ENCODE measurements at places on chromosomes 16 and 17.

GRCh38 chr17:34610039-34610438 is 30.7 kb downstream of the TMEM132E start:
- DNase-seq: no peak

DNA sequence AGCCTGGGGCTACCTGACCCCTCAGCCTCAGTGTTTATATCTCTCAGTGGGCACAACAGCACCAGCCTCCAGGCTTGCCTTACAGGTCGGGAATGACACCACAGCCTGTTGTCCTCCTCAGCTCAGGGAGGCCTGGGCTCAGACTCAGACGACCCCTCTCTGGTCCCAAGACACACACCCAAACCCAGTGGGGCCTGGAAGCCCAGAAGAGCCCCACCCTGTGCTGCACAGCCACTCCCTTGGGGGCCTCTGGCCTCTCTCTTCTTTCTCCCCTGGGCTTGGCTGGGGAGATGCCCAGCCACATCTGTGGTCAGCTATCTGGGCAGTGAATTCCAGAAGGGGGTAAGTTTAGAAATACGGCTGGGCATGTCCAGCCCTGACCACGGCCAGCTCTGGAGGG is 2.4 kb downstream of the NATD1 start:
- no peak for DNase-seq

GRCh38 chr17:44887971-44888954 is 11.0 kb downstream of the EFTUD2 start:
- no peak for DNase-seq

DNA sequence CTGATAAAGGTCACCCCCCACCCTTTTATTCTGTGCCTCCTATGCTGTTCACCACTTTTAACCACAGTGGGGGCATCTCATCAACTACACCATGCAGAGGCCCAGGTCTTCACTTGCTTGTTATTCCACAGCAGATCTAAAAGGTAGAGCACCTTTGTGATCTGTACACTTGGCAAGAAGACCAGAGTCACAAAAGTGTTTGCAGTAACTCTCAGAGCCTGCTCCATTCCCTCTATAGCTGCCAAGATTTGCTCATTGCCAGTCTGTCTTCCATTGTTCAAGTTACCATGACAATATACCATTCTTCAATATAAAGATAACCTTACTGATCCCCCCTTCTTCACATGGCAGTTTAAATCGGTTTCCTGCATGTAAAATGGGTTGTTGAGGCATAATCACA is 180.0 kb downstream of the TOX3 start:
- no peak for DNase-seq

DNA sequence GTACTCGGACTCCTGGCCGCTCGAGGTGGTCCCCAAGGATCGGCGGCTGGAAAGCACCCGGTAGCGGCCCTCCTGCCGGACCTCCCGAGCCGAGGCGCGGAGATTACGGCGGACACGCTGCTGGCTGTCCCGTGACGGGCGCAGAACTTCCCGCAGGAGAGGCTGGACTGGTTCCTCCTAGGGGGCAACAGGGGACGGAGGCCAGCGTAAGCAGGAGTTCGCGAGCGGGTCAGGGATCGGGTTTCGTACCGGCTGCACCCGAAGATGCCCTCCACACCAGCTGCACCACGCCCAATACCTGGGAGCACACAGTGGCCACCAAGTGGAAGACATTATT is 341 bp downstream of the SLC7A6OS start:
- no peak for DNase-seq

- no peak for DNase-seq
These were observed 11.8 kb downstream of the LASP1 start for GRCh38 chr17:38881600-38882191.

DNA sequence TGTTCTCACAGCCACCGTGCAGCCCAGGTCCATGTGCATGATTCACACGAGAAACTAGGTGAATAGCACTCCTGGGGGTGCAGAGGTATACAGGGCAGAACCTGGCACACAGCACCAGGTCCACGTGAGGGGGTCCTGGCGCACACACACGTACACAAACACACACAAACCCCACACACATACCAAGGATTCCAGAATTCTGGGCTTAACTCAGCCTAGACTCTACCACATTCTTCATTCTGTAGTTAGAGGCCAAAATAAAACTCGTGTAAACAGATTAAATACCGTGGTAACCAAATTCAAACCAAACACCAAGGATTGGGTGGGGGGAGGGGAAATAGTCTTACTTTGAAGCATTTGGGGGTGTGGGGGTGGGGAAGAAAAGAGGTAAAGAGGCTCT is 58.5 kb downstream of the XYLT1 start:
- DNase-seq: no peak

GRCh38 chr17:78294776-78295175 is 63.3 kb downstream of the TMEM235 start:
- DNase-seq: no peak

DNA sequence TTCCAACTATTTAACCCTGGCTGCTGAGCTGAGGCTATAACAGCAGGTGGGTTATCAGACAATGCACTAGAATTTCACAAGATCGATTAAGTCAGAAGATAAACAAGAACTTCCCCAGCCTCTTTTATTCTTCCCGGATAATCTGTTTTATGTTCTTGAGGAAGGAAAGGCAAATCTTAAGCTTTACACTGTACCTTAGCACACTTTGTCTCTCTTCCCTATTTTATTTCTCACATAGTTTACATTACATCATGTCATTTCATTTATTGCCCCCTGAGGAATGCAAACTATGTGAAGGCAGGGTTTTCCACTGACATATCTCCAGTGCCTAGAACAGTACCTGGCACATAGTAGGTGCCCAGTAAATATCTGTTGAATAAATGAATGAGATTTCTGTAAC is 139.6 kb downstream of the SKAP1 start:
- no peak for DNase-seq

DNA sequence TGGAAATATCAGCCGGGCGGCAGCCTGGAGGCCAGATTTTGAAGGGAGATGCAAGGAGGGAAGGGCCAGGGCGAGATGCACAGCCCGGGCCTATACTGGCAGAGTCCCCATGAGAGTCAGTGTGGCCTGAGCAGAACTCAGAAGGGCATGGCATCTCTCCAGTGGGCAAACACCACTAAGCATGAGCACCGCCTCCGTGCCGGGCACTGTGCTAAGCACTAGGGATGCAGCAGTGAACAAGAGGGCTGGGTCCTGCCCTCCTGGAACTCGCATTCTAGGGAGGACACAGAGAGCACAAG is 33.5 kb downstream of the TK2 start:
- no peak for DNase-seq

- no peak for DNase-seq
These were observed 518.6 kb downstream of the GRIN2A start for GRCh38 chr16:9663588-9663987.

DNA sequence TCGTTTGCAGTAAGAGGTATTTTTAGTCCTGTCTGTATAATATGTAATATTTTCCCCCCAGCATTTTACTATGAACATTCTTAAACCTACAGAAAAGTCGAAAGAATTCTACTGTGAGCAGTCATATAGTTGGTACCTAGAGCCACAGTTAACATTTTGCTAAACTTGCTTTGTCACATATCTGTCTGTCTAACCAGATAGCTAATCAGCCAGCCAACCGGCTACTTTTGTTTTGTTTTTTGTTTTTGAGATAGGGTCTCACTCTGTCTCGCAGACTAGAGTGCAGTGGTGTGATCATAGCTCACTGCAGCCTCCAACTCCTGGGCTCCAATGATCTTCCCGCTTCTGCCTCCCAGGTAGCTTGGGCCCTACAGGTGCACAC is 73.3 kb downstream of the ABCC1 start:
- no peak for DNase-seq

GRCh38 chr17:1168533-1169220 is 11.1 kb downstream of the ABR start:
- DNase-seq: no peak

DNA sequence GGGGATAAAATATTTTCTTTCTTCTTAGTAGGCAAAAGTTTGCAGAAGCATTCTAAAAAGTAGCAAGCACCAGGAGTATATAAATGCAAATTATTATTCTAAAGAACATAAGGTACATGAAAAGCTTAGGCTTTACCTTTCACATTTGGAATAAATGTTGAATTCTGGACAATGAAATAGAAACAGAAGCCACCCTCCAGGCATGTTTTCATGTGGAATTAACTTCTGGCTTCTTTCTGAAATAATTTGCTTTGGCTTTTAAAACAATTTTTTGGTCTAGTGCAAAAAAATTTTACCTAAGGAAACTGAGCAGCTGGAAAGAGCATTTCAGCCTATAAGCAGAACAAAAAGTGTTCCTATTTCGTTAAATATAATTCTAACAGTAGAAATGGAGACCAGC is 109.5 kb upstream of the CORO6 start:
- DNase-seq: no peak

Measured in CD4-positive, alpha-beta T cell treated with Interleukin-15 for 1 hour (primary cell).